ENCODE measurements at places on chromosomes 6 and 20.

DNA sequence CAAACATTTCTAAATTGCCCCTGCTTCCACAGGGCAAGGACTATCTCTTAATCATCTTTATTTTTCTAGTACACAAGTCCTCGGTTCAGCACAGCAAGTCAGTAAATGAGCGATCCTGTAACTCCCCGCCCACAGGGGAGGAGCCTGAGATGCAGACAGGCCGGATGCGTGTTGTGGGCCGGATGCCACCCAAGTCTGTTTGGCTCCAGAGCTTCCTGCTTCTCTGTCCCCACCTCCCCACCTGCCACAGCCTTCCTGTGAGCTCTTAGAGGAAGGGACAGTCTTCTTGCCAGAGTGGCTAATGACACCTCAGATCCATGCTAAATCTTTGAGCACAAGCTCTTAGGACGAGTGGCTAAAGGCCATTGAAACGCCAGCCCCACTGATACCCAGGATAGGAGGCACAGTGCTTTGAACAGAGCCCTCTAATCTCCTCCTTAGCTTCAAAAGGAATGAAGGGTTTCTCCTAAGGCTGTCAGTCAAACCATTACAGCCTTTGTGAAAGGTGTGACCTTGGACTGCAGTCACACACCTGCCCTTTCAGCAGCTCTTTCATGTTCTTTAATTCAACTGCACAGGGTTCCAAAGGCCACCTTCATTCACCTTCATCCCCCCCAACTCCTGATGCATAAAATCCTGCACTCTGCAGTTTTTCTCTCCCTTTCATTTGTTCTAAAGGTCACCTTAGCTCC is 264.3 kb downstream of the TFAP2C start:
- DNase-seq, result no peak

DNA sequence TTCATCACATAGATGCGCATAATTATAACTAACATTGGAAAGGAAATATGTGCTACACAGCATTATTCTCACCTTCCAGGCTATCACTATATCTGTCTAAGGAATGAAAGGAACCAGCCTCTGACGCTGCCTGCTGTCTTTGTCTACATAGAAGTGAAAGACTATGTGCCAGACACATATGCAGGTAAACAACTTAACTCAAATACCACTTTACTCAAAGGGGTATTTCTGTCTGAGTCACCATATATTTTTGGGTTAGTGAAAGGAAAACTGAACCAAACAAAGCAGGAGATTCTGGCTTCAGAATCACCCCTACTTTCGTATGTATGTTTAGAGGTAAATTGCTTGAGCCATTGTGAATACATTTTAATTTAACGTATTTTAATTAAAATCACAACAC is 328.6 kb upstream of the PLCB4 start:
- no peak for DNase-seq

DNA sequence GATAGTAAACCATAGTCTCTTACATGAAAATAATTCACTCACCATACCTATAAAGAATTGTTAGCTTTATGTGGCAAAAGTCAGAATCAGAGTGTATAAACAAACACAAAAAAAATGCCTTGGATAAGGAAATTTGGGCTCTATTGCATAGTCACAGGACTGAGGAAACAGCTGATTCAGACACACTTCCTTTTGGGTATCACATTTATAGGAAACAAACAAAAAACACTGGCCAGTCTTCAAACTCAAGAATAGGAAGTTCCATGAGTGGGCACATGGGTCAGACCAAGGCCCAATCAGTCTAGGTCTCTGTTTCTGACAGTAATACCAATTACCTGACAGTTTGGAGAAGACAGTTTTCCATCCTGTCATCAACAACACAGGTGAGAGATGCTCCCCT is 8.0 kb downstream of the SLC18B1 start:
- no peak for DNase-seq

DNA sequence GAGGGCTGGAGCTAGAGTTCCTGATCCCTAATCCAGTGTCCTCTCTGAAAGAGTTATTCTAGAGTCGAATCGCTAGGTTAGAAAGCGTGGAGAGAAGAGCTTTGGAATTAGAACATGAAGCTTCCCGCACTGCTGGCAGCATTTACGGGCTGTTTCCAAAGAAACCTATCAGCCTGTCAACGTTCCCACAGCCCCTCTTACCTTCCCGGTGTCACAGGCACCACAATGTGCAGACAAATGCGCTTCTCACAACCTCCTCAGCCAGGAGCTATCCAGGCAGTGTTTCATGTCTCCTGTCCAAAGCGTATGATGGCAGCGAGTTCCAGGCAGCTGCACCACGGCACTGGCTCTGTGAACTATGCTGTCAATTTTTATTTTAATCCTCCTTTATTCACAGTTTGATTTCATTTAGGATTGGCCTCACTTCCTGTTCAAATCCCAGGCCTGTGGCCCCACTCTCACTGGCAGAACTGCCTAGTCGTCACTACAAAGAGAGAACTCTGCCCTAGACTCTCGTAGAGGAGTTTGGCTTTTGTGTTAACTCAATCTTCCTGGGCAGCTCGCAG is 322.8 kb upstream of the SOX4 start:
- no peak for DNase-seq

Data from effector memory CD4-positive, alpha-beta T cell (primary cell).